ENCODE measurements at places on chromosomes 11 and 22. TPM values are rescaled to one million over a fixed set of nuclear protein-coding genes. Genes with fewer than 3 reads are reported as not detected.

DNA sequence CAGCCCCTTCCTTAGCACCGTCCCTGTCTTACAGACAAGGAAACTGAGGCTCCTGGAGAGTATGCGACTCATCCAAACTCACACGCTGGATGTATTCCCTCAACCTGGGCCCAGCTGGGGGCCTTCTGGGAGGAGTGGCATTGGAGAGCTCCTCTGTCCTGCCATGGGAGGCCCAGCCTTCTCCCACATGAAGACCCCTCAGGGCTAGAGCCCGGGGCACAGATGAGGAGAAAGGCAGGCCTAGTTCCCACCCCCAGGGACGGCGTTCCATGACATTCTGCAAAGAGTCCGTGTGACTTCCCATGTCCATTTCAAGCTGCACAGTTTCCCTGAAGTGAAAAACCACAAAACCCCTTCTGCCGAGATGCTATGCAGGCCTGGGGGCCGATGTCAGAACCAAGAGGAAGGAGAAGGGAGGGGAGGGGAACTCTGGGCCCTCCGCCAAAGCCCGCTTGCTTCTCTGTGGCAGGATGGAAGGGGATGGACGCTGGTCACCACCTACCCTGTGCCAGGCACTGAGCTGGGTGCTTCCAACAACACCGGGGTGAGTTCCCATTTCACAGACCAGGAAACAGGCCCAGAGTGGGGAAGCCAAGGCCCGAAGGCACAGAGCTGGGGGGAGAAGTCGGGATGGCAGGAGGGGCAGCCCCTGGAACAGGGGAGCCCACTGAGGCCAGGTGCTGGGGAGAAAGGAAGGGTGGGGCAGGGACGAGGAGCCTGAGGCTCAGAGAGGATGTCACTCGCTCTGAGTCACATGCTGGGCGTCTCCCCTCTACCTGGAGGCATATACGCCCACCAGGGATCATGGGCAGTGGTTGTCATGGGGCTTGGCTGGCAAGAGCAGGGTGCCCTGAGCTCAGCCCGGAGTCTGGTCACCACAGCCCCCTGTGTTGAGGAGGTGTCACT, 15.7 kb downstream of the RAC2 start:
- no peak for DNase-seq

- no peak for DNase-seq
Observed at GRCh38 chr11:28104984-28105383, 3.0 kb downstream of the KIF18A start.

DNA sequence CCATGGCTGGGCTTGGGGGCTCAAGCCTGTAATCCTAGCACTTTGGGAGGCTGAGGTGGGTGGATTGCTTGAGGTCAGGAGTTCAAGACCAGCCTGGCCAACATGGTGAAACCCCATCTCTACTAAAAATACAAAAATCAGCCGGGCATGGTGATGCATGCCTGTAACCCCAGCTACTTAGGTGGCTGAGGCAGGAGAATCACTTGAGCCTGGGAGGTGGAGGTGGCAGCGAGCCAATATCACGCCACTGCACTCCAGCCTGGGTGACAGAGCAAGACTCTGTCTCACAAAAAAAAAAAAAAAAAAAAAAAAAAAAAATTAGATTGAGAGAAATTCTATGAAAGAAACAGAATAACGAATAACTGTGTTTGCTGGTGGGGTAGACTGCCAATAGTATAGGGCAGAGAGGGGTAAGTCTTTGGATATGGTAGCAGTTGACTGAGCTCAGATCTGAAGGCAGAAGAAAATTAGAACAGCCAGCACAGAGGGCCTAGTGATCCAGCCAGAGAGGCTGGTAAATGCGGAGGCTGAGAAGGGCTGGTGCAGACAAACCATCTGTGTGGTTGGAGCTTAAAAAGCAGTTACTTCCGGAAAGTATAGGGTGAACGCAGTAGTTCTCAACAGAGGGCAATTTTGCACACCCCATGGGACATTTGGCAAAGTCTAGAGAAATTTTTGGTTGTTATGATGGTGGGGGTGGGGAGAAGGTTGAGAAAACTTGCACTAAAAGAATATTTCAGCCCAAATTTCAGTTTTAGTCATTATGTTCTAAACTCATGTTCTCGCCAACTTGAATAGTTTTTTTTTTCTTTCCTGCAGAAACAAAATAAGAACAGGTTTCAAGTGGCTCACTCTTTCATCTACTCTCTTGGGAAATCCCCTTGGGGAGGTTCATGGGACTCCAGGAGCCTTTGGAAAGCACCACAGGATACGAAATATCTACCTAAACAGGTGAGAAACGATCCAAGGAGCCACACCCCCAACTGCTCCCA, 1.6 kb upstream of the HORMAD2 start:
- DNase-seq, result no peak

GRCh38 chr11:123406441-123407129, 23.5 kb upstream of the GRAMD1B start:
- no peak for DNase-seq

B3GAT1 gene
- polyA plus RNA-seq, result 0.45 TPM

MIAT gene
- 1.8 TPM for polyA plus RNA-seq

ABCG4 gene
- 1.2 TPM for polyA plus RNA-seq

TMEM135 gene
- 27.1 TPM for polyA plus RNA-seq
